ENCODE measurements at places on chromosomes 3 and 15.

- DNase-seq = no peak
Observed at GRCh38 chr3:113769551-113769950, 22.7 kb downstream of the ATP6V1A start.

- no peak for DNase-seq
Observed at GRCh38 chr3:58299839-58300516, 6.1 kb upstream of the RPP14 start.

DNA sequence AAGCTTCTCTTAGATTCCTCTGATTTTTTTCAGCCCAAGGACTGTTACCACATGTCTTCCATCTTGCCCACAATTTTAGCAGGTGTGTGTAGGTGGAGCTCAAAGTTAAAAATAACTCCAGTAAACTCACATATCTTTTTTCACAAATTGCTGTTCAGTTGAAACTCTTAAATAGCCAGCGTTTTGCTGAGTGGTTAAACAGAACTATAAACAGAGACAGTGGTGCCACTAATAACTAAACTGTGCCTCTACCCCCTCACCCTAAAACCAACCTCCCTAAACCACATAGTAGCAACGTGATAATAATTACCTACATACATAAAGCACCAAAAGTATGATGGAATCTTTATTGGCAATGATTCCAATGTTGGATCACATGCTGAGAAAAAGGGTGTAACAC lies 525.1 kb downstream of the PDCD6IP start:
- DNase-seq = no peak

DNA sequence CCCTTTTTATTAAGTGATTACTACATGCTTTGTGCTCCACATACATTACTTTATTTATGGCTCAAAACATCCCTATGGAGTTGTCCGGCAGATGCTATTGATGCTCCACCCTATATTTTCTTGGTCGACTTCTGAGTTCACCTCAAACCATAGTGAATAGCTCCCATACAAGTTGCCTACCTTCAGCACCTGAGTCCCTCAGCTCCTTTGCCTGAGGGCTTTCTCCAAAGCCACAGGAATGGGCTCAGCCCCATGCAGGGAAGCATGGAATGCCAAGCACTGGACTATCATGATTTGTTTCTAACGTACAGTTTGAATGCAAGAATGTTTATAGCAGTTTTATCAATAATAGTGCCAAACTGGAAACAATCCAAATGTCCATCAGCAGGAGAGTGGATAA lies 124.8 kb upstream of the TNIK start:
- DNase-seq = no peak

All from stimulated activated CD8-positive, alpha-beta memory T cell treated with anti-CD3 and anti-CD28 coated beads, Interleukin-15, amount 100 ng/mL, for 48 hours (primary cell).